ENCODE measurements at places on chromosomes 4 and X.
A peak's percentile ranks its signal among the peaks of the same experiment; 100 is the strongest.

GRCh38 chr4:575281-576141 lies 584 bp downstream of the TMEM271 start:
- DNase-seq, result no peak

DNA sequence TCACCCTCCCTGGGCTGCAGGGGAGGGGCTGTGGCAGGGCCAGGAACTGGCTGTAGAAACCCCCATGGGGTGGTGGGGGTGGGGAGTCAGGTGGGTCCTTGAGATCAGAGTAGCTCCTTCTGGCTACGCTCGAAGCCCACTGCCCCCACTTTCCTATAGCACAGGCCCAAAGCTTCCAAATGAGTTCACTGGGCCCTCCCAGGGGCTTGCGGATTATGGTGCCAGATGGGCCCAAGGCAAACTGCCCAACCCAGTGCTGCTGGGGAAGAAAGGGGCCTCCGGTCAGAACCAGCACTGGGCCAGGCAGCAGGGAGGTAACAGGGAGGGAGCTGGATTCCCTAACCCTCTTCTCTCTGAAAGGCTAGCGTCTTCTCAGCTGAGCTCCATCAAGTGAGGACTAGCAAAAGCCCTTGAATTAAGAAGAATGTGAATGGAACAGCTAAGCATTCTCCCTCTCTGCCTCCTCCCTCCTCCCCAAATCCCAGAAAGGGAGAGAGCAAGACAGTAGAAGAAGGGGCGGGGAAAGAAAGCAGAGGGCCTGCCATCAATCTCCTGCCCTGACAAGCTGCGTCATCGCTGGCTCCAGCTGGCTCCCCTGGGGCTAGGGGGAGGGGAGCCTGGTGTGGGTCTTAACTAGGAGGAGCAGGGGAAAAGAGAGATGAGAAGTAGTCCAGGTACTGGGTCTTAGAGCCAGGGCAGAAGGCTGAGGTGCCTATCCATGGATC lies 34.7 kb downstream of the FRMPD3 start:
- no peak for DNase-seq

- DNase-seq, result no peak
Measured at GRCh38 chr4:143025081-143025704, 159.5 kb upstream of the USP38 start.

GRCh38 chr4:110198049-110198434 lies 373 bp downstream of the ELOVL6 start:
- DNase-seq, result no peak

GRCh38 chr4:123248085-123248659 lies 148.4 kb upstream of the SPRY1 start:
- DNase-seq, result no peak

DNA sequence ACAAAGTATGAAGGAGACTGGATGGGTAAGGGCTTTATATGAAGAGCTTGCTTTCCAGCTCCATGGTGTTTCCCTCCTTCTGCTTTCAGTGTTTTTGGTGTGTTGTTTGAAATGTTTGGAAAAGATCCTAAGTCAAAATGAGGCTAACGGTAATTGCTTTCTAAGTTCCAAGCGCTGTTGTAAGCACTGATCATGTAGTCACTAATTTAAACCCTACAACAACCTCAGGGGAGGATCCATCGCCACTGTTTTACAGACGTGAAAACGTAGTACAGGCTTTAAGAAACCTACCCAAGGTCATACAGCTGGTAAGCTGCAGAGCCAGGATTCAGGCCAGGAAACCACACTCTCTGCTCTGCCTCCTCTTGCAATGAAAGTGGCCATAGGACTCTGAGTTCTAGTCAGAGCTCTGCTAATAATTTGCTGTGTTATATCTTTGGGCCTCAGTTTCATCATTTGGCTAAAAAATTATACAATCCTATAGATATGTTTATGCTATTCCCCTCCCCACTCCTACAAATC lies 102.9 kb upstream of the PGRMC2 start:
- no peak for DNase-seq

GRCh38 chr4:128660361-128661215 lies 148.9 kb upstream of the JADE1 start:
- no peak for DNase-seq

DNA sequence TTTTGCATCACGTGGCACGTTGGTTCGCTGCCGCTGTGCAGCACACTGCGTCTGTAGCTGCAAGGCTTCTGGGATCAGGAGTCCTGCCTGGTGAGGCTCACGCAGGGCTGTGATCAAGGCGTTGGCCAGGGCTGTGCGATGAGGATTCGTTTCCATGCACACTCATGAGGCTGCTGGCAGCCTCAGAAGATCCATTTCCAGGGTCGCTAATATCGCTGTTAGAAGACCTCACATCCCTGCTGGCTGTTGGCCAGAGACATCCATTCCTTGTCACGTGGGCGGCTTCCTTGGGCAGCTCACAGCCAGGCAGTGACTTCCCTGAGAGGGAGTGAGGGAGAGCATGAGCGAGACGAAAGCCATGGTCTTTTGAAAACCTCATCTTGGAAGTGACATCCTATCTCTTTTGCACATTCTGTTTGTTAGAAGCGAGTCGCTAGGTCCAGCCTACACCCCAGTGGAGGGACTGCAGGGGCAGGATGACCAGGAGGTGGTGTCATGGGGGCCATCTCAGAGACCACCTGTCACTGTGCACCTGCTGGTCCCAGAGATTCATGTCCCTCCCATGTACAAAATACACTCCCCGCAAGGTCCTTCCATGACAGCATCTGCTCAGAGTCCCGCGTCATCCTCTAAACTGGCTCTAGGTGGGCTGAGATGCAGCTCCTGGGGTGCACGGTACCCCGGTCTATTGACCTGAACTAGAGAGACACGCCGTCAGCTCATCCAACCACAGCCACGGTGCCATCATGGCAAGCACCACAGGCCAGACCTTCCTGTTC lies 12.2 kb downstream of the RGS12 start:
- DNase-seq, result peak; percentile 33

GRCh38 chr4:21552455-21552854 lies 396.1 kb downstream of the KCNIP4 start:
- no peak for DNase-seq

DNA sequence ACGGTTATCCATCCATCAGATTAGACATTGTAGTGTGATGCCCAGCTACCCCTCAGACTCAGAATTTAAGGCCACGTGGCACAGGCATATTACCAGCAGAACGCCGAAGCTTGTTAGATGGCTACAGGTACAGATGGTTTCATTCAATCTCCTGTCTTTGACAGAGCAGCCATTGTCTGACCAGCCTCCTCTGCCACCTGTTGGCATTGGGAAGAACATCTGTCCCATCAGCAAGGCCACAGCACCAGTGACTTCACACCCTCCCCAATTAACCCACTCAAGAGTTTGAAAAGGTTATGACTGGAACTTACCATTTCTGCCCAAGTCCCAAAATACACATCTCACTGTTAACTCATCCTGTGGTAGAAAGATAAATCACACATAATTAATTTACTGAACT lies 22.0 kb upstream of the PHKA2 start:
- DNase-seq, result no peak

- DNase-seq, result no peak
Measured at GRCh38 chr4:140870427-140870826, 114.2 kb upstream of the TBC1D9 start.

- DNase-seq, result no peak
Measured at GRCh38 chr4:5782829-5783476, 72.0 kb downstream of the EVC start.

DNA sequence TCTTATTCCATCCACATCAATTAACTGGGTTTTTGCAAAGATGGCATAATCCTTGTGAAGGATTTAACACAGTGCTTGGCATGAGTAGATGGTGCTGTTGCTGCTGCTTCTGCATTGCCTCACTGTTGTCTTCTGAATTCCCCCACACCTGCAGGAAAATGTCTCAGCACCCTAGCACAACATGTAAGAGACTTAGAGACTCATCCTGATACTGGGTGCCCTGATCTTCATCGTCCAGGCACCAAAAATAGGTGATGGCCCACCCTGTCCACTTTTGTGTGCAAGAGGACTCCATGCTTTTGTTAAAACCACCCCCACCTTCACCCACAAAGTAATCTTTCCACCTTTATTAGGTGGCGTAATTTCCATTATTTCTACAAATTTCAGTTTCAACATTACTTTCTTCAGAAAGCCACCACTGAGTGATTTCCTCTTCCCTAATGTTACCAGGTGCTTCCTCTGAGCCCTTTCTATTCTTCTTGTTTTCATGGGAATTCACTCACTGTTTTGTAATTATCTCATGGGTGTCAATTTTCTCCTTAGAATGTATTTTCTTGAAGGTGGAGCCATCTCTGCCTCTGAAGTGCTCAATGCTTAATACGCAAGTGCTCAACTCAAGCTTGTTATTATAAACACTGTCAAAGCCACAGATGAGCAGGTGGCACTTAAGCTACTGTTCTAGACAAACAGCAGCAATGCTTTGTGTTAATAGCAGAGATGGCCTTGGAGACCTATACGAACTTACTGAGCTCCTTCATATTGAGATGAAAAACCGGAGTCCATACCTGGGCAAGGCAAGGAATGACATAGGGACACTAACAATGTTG lies 89.5 kb downstream of the HS3ST1 start:
- no peak for DNase-seq

- DNase-seq, result no peak
Measured at GRCh38 chr4:135510582-135510981, 1309.0 kb upstream of the PABPC4L start.

GRCh38 chrX:48516987-48517386 lies 4.6 kb upstream of the EBP start:
- no peak for DNase-seq

DNA sequence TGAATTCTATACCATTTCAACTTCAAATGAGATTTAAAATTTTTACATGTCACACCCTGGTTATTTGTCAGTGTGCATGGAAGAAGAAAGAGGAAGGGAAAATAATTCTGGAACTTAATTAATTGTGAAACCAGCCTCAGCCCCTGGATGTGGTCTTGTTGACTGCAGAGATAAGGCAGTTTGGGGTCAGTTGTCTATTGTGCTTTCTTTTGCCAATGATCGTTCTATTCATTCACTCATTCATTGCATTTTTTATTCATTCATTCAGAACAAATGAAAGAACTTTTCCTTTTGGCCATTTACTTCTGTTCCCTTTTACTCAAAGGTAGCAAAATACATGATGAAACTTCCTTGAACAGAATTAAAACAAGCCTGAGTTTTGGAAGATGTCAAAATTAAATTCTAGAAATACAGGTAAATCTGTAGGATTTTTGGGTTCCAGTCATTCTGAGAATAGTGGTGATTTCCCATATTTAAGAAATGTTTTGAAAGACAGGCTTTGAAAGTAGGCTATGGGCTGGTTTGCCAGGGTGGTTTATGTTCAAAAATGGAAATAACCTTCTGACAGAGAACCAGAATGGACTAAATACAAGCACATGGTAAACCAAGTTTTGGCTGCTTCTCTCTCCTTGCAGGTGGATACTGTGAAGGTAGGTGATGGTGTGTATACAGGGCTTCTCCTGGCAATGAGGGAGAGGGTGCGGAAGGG lies 35.7 kb downstream of the PARM1 start:
- no peak for DNase-seq

GRCh38 chrX:49192722-49193328 lies 6.7 kb upstream of the PRICKLE3 start:
- no peak for DNase-seq

GRCh38 chr4:112170451-112170993 lies 25.3 kb downstream of the FAM241A start:
- no peak for DNase-seq

GRCh38 chrX:13659063-13659462 lies 6.1 kb downstream of the TCEANC start:
- no peak for DNase-seq

GRCh38 chr4:150862829-150863228 lies 152.3 kb downstream of the LRBA start:
- no peak for DNase-seq
